ENCODE measurements at places on chromosomes 16 and 17.
A peak's percentile ranks its signal among the peaks of the same experiment; 100 is the strongest.

DNA sequence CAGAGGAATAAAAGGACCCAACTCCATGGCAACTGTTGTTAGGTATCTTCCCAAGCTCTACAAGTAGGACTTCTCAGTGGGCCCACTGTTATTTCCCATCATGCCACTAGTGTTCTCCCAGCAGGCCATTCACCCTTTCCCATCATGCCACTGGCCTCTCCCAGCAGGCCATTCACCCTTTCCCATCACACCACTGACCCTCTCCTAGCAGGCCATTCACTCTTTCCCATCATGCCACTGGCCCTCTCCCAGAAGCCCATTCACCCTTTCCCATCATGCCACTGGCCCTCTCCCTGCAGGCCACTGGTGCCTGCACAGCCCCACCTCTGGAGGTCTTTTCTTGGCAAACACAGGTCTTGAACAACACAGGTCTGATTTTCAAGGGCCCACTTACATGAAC lies 36.3 kb downstream of the IFT140 start:
- H3K27ac ChIP-seq = no peak overlapping the region
- H3K27me3 ChIP-seq = no peaks in the 10 kb centered on the region
- no peak overlapping the region for H3K4me3 ChIP-seq
- no peak for DNase-seq

DNA sequence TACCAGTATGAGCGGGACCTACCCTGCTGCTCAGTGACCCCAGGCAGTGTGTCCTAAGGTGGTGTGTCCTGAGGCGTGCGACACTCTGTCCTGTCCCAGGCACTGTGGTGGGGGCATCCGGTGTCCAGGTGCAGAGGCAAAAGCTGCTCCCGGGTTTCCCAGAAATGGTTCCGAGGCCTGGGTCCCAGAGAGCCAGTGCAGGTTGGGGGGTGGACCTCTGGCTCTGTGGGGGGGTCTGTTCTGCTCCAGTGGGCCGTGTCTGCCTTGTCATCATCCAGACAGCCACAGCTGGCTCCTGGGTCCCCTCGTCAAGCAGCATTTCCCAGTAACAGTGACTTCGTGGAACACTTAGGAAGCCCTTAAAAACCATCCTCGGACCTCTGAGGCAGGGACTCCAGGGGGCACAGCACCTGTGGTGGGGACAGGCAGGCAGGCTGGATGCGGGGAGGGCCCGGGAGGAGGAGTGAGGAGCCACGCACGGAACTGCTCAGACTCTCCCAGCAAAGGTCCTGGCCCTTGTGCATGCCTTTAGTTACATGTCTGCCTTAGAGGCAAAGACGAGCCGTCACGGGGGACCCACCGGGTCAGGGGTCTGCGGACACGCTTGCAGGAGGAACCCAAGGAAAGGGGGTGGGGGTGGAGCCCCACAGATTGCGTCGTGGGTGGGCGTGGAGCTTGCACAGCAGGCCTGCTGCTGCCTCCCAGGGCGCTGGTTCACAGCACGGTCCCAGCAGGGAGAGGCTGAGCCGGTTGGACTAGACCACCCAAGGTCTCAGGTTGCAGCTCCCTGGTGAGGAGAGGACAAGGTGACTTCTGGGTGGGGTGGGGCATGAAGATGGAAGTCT lies 5.6 kb downstream of the SLC16A3 start:
- peaks cover 58% of the 10 kb centered on the region for H3K4me1 ChIP-seq
- DNase-seq = peak; percentile 49
- no peak overlapping the region for H3K4me3 ChIP-seq
- H3K27me3 ChIP-seq = peaks cover 4% of the 10 kb centered on the region
- no peak overlapping the region for H3K27ac ChIP-seq

- H3K36me3 ChIP-seq = no peaks in the 10 kb centered on the region
- no peak overlapping the region for H3K4me3 ChIP-seq
- peak; percentile 71 for DNase-seq
- H3K27ac ChIP-seq = no peak overlapping the region
These were observed 10.8 kb upstream of the SLC46A1 start for GRCh38 chr17:28416703-28417311.

DNA sequence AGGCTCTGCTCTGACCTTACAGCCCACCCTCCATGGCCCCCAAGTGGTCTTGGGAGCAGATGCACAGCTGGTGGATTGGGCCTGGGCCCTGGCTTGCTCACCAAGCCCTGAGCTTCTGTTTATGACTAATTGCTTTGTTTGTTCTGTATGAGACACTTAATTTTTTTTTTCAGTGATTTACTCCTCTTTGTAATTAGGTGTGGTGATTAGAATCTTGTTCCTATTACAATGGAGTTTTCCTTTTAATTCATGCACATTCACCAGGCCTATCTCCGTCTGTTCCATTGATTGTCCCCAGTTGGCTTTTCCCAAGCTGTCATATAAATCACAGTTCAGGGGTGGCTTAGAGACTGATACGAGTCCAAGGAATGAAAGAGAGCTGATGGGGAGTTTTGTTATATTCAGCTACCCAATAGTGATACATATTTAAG lies 242.3 kb downstream of the CCDC182 start:
- H3K27me3 ChIP-seq = no peaks in the 10 kb centered on the region
- H3K27ac ChIP-seq = no peak overlapping the region
- no peaks in the 10 kb centered on the region for H3K36me3 ChIP-seq
- H3K4me1 ChIP-seq = peaks cover 6% of the 10 kb centered on the region

DNA sequence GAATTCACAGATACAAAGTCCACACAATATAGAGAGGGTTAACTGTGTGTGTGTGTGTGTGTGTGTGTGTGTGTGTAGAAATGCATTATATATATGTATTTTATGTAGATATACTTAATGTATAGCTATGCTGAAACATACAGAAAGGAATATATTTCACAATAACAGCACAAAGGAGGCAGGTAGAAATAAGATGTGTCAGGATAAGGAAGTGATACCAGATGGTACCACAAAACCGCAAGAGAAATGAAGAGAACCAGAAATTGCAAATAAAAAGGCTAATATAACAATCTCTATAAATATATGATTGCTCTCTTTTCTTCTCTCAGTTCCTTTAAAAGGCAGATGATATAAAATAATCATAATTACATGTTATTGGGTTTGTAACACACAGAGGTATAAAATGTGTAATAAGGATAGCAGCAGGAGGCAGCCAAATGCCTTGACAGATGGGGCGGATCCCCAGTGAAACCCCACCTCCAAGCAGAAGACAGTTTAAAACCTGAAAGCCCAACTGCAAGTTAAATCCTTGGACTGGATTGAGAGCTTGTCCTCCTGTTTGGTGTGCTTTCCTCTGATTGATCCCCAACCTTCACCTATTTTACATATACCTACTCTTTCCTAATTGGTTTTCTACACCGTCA lies 365.4 kb upstream of the C16orf82 start:
- H3K27ac ChIP-seq = no peak overlapping the region
- DNase-seq = no peak
- no peaks in the 10 kb centered on the region for H3K27me3 ChIP-seq
- H3K4me3 ChIP-seq = no peak overlapping the region
- H3K4me1 ChIP-seq = no peaks in the 10 kb centered on the region

- H3K4me1 ChIP-seq = peaks cover 3% of the 10 kb centered on the region
- DNase-seq = no peak
These were observed 10.0 kb upstream of the BHLHA9 start for GRCh38 chr17:1260086-1260769.

GRCh38 chr17:5902181-5903140 lies 167.7 kb upstream of the WSCD1 start:
- H3K27ac ChIP-seq = no peak overlapping the region
- H3K27me3 ChIP-seq = no peaks in the 10 kb centered on the region
- H3K4me1 ChIP-seq = no peaks in the 10 kb centered on the region
- no peak overlapping the region for H3K4me3 ChIP-seq
- DNase-seq = no peak

DNA sequence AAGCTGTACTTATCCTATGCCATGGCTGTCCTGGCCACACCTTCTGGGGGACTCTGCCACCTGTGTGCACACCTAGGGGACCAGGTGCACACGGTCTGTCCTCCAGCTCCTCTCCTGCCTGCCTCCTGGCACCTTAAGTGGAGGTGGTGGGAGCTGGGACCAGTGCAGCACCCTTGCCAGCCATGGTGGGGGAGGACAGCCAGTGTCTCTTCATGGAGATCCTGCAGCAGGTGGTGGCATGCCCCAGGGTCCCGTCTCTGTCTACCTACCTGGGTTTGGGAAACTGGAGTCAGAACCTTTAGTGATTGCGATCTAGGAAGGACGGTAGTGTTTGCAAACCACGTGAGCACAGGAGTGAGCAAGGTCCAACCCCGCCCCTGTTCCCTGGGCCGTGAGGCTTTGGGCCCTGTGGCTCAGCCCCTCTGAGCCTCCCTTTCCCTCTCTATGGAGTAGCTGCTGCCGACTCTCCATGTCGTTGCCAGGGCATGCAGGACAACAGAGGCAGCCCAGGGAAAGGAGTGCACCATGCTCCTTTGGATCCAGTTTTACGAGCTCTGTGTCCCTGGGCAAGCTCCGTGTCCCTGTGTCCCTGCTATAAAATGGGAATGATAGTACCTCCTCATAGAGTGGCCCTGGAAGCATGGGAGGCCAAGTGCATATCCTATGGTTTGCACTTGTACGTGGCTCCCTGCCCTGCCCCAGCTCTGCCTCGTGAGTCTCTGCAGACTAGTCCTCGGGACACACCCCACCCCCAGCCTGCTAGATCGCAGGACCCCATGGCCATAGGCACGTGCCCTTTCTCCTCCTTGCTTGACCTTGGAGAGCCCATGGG lies 7.1 kb downstream of the ADGRG1 start:
- peaks cover 51% of the 10 kb centered on the region for H3K4me1 ChIP-seq
- no peaks in the 10 kb centered on the region for H3K27me3 ChIP-seq
- peaks cover 8% of the 10 kb centered on the region for H3K36me3 ChIP-seq
- DNase-seq = peak; percentile 88

DNA sequence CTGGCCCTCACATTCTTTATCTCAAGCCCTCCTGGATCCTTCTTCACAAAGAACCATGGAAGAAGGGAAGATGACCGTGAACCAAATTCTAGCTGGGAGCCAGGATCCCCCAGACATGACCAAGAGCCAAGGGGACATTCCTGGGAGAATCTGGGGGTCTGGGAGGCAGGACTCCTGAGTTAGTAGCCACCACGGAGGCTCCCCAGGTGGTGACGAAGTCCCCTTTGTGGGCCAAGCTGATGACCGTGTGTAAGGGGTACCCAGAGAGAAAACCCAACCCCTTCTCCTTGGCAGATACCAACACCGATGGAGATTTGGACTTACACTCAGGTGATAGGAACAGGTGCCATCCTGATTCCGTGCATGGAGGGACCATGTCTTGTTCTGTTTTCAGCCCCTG lies 6.8 kb upstream of the GFAP start:
- no peak overlapping the region for H3K4me3 ChIP-seq
- H3K27me3 ChIP-seq = peaks cover 23% of the 10 kb centered on the region
- no peaks in the 10 kb centered on the region for H3K4me1 ChIP-seq
- DNase-seq = no peak

DNA sequence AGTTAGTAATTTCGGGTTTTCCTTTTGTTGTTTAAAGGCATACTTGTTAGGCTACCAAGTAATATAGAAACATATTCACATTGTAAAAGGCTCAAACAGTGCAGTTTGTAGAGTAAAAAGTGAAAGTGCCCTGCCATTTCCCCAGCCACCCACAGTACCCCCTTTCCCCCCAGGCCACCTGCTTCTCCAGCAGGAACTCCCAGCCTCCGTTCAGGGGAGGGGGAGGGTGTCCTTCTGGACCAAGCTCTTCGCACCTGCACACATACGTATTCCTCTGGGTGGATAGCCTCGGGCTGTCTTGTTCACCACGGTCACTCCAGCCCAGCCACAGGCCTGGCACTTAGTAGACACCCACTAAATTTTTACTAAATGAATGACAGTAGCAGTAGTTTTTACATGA lies 144.5 kb downstream of the CLEC16A start:
- H3K4me3 ChIP-seq = no peak overlapping the region
- H3K4me1 ChIP-seq = peaks cover 14% of the 10 kb centered on the region
- H3K36me3 ChIP-seq = peaks cover 9% of the 10 kb centered on the region
- DNase-seq = no peak

DNA sequence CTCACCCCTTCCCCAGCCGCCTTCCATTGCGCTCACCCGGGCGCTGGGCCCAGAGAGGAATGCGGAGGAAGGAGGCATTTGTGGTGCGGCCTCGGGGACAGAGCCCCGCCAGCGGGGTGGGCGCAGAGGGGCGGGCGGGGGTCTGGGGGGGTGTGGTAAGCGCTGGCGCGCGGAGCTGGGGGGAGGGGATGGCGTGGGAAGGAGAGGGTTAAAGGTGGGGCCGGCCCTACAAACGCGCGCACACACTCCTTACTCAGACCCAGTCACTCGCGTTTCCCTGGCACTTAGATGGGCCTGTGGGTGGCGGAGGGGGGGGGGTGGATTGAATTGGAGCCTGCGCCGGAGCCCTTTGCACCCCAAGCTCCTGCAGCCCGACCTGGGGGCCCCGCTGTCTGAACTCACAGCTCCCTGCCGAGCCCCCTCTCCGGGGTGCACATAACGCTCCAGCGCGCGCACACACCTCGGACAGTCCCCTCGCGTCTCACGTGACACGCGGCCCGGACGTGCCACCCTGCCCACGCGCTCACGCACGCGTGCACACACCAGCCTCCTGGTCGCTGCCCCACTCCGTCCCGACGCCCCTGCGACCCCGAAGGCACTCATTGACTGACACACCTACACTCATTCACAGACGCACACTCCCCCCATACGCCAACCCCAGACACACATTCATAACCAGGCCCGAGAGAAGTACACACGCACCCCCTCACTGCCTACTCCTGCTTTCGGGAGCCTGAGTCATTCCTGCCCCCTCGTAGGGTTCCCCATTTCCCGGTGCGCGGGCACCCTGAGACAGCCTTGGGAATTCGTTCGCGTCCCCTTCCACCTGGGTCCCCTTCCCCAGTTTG lies 844 bp downstream of the TBKBP1 start:
- H3K27ac ChIP-seq = no peak overlapping the region
- peak; percentile 65 for DNase-seq
- no peaks in the 10 kb centered on the region for H3K27me3 ChIP-seq
- peak overlapping the region; percentile 64 for H3K4me3 ChIP-seq
- H3K36me3 ChIP-seq = peaks cover 4% of the 10 kb centered on the region
- H3K4me1 ChIP-seq = peaks cover 7% of the 10 kb centered on the region

- no peak overlapping the region for H3K4me3 ChIP-seq
- peaks cover 7% of the 10 kb centered on the region for H3K4me1 ChIP-seq
- no peaks in the 10 kb centered on the region for H3K36me3 ChIP-seq
- H3K27ac ChIP-seq = no peak overlapping the region
These were observed 4.5 kb downstream of the CCR7 start for GRCh38 chr17:40560592-40561293.
